Neural crest cell (in vitro differentiated cells): ENCODE measurements at places on chromosomes 11 and 22.
A peak's percentile ranks its signal among the peaks of the same experiment; 100 is the strongest.

DNA sequence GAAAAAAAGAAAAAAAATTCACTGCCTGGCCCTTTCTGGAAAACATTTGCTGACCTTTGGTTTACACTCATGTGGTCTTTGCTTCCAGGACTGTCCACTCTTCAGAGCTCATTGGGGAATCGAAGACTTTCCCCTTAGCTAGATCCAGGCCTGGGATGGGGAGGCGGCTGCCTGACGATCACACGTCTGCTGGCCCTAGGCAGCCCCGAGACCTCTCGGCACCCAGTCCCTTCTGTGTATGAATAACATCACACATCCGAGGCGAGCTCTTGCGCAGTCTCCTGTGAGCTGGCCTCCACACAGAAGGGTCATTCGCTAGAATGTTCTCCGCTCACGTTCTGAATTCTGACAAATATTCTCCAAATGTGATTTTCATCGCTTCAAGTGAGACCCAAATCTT, 25.7 kb upstream of the GAL start:
- DNase-seq = no peak

- no peak for DNase-seq
Measured at GRCh38 chr11:44861849-44862557, 88.7 kb downstream of the TP53I11 start.

GRCh38 chr11:71302534-71302909, 50.1 kb upstream of the SHANK2 start:
- DNase-seq = no peak

- no peak for DNase-seq
Measured at GRCh38 chr11:87306262-87306851, 268.6 kb downstream of the TMEM135 start.

- DNase-seq = no peak
Measured at GRCh38 chr11:40294349-40294735, 1165.1 kb downstream of the LRRC4C start.

- no peak for DNase-seq
Measured at GRCh38 chr11:122165607-122166371, 49.8 kb upstream of the BLID start.

DNA sequence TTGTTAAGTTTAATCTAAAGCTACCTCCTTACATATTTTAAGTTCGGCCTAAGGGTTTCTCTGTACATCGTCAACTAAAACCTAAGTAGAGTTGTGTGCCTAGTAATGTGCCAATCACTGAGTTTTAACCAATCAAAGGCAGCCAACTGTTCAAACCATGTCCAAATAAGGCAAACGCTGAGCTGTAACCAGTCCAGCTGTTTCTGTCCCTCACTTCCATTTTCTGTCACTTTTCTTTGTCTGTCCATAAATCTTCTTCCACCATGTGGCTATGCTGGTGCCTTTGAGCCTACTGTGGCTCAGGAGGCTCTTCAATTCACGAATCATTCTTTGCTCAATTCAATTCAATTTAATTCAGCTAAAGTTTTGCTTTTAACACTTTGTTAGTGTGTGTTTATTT, 13.9 kb upstream of the ATXN10 start:
- no peak for DNase-seq

DNA sequence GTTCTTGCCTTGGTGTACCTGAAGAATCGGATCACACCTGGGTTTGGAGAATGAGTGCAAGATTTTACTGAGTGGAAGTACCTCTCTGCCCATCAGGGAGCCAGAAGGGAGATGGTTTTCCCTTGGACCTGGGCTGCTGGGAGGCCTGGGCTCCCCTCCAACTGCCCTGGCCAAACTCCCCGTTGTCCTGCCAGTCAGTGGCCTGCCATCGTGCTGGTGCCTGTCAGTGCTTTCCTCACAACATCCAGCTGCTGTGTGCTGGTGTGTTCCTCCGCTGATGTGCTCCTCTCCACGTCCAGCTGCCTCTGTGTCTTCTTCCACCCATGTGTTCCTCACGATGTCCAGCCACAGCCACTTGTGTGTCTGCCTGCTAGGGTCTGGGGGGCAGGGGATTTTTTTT, 87.9 kb upstream of the CLPB start:
- no peak for DNase-seq

DNA sequence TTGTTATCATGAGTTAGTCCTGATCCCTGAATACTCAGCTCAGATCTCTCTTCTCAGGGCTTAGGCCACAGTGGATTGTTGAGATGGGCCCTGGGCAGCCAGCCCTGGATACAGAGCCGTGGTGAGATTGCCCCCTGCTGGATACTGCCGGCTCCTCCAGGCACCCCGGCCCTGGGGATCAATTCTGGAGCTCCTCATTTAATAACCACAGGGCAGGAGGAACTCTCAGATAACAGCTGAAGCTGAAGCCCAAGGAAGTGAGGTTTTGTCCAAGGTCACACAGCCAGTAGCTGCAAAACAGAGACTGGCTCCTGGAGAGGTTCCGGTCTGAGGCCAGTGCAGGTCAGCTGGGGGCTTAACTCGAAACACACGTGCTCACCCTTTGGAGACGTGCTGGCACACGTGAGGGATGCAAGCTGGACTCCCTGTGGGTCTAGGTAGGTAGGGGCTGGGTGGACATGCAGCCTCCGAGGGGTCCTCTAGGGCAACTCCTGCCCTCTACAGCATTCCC, 16.0 kb downstream of the USH1C start:
- DNase-seq = peak; percentile 77

GRCh38 chr11:17275400-17276235, 921 bp upstream of the NUCB2 start:
- no peak for DNase-seq

DNA sequence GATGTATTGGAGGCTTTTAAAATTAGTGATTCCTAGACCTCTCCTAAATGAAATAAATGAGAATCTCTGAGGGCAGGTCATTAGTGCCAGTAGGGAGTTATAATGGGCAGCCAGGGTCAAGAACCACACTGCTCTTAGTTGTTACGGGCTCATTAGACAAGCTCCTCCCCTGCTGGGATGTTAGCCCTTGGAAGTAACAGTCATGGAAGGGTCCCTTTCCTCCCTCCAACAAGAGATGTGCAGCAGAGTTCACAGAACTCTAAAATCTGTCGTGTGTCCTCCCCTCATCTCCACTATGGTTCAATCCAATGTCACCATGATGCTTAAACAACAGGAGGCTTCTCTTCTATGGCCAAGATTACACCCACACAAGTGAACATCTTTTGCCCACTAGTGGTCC, 419.5 kb downstream of the INSC start:
- no peak for DNase-seq

GRCh38 chr11:12567746-12568460, 106.3 kb upstream of the TEAD1 start:
- no peak for DNase-seq

- no peak for DNase-seq
Measured at GRCh38 chr11:23778971-23779370, 717.9 kb upstream of the LUZP2 start.

GRCh38 chr11:103486604-103487003, 377.4 kb downstream of the DYNC2H1 start:
- DNase-seq = no peak

GRCh38 chr11:62546244-62546928, at the start of gene AHNAK:
TSS of gene AHNAK (minus strand) at chr11:62546806. CDS start at chr11:62536098, 10,708 bp downstream.
- peak; percentile 43 for DNase-seq

- no peak for DNase-seq
Measured at GRCh38 chr11:126423743-126424142, 68.3 kb downstream of the ST3GAL4 start.

GRCh38 chr11:68254421-68254820, 17.4 kb downstream of the C11orf24 start:
- no peak for DNase-seq

DNA sequence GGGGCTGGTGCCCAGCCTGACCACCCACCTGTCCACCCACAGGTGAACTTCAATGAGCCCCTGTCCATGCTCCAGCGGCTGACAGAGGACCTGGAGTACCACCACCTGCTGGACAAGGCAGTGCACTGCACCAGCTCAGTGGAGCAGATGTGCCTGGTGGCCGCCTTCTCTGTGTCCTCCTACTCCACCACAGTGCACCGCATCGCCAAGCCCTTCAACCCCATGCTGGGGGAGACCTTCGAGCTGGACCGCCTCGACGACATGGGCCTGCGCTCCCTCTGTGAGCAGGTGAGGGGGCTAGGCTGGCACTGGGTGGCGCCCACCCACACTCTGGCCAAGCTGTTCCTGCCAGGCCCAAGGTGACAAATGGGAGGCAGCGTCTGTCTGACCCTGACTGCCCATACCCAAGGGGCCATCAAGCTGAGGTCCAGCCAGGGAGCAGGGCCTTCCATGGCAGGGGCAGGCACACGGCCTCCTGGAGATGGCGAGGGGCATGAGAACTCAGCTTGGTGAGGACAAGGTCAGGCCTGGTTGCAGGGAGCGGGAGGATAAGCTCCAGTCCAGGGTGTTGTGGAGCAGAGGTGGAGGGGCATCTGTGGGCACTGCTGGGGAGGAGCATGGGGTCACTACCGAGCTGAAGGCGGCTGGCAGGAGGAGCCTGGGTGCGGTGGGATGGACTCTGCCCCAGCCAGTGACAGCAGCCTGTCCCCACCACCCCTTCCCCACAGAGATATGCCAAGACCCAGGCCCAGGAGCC, 77.7 kb downstream of the MORC2 start:
- DNase-seq = peak; percentile 36

DNA sequence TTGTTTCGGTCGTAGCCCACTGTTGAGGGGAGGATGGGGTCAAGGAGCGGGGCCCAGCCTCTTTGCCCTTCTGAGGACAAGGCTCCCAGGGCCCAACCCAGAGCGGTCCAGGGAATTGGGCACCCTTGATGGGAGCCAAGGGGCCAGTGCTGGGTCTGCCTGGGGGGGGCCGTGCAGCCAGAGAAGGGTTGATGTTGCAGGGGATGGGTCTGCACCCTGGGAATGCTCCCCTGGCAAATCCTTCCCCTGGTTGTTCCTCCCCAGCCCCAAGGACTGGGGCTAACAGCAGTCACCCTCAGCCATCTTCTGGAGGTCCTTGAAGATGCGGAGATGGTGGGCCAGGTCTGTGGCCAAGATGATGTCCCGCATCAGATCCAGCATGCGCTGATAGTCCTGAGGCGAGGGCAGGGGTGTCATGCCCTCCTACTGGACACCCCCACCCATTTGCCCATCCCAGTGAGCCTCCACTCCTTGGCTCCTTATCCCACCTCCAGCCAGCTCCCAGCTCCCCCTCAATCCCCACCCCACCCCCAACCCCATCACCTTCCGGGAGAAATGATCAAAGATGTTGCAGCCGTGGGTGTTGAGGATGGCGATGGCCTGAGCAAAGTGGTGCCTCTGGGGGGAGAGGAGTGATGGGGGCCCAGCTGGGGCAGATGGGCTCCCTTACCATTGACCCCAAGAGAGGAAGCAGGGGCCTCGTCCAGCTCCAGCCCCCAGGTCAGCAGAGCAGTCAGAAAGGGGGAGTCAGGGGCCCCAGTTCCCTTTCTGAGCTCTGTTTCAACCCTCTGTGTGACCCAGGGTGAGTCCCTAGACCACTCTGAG, 95.0 kb downstream of the PDE2A start:
- DNase-seq = no peak

GRCh38 chr11:72358466-72359405, 75.6 kb downstream of the CLPB start:
- no peak for DNase-seq

DNA sequence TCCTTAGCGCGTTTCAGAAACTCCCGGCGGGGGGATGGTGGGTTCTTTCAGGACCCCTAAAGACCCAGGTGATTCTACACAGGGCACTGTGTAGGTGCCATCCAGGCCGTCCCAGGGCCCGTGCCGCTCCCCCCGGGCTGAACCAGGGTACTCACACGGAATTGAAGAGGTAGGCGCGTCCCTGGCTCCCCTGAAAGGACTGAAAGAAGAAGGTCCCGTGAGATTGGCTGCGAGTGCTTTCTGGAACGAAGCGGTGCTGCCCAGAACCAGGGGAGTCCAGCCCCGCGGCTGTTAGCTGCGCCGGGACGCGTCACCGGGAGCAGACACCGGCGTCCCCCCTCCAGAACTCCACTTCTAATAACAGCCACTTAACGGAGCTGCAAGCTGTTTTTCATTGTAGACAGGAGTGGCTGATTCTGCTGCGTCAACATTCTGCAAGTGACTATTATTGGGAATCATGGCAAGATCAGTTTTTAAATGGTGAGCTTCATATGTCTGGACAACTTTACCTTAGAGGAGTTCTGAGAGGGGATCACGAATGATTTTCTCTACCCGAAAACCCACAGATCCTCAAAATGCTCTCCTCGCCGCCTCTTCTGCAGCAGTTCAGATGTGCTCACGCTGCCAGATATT, 31.8 kb downstream of the YPEL1 start:
- DNase-seq = no peak

GRCh38 chr11:129428557-129428956, 52.9 kb downstream of the BARX2 start:
- DNase-seq = no peak

DNA sequence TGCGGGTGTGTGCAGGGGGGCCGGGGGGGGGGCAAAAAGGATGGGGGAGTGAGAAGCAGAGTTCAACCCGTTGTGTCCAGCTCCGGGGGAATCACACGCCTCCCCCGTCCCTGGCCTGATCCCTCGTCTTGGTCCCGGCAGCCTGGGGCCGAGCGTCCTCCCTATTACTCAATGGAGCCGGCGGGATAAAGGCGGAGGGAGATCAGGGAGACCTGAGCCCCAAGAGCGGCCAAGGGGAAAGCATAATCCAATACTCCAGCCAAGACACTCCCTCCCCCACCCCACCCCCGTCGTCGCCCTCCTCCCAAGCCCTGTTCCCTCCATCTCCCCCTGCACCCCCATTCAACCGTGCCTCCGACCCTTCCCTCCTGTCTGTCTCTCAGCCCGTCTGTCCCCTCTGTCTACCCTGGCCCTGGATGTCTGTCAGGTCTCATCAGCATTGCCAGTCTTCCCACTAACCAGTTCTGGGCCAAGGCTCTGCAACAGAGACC, 2.6 kb downstream of the PHOX2A start:
- DNase-seq = no peak
